ENCODE measurements at places on chromosomes 7 and 10.

DNA sequence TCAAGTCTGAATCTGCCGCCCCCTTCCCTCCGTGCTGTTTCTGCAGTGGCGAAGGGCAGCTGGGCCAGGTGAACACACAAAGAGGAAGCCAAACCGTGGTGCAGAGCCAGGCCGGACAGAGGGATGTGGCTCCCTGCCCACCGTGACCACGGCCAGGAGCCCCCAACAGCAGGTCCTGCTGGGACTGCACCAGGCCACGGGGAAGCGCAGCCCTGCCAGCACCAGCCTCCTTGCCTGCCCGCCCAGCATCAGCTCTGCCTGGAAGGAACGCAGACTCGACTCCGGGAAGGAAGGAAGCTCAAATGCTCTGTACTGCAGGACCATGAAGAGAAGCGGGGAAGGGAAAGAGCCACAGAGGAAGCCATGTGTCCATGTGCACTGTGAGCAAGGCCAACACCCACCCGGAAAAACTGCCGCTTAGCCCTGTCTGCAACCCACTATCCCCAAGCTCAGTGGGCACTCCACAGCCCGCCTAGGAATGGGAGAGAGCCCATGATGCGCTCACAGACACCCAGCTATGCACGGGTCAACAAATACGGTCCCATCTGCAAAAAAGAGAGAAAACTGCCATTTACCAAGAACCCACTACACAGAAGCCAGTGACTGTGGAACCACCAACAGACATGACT lies 19.0 kb downstream of the GPER1 start:
- DNase-seq = no peak

- no peak for DNase-seq
Measured at GRCh38 chr7:18508443-18509427, 13.2 kb downstream of the HDAC9 start.

- DNase-seq = no peak
Measured at GRCh38 chr10:91220954-91221675, 652 bp downstream of the PCGF5 start.

DNA sequence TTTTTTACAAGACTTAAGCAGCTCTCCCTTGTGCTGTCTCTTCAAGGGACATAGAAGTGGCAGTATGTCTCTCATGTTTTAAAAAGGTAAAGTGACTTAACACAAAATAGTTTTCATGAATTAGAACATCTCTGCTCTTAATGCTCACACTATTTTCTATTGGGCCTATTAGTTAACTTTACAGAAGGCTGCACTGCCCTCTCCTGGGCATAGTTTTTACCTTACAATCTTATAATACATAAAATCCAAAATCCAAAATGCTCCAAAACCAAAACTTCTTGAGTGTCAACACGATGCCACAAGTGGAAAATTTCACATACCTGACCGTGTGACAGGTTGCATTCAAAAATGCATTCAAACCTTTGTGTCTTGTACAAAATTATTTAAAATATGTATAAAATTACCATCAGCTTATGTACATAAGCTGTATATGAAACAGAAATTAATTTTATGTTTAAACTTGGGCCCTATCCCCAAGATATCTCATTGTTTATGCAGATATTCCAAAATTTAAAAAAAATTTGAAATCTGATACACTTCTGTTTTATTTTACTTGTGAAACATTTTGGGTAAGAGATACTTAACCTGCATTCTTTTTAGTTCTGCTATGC lies 25.8 kb downstream of the TES start:
- DNase-seq = peak; percentile 52

GRCh38 chr7:54802841-54803240 lies 43.8 kb upstream of the SEC61G start:
- DNase-seq = no peak

DNA sequence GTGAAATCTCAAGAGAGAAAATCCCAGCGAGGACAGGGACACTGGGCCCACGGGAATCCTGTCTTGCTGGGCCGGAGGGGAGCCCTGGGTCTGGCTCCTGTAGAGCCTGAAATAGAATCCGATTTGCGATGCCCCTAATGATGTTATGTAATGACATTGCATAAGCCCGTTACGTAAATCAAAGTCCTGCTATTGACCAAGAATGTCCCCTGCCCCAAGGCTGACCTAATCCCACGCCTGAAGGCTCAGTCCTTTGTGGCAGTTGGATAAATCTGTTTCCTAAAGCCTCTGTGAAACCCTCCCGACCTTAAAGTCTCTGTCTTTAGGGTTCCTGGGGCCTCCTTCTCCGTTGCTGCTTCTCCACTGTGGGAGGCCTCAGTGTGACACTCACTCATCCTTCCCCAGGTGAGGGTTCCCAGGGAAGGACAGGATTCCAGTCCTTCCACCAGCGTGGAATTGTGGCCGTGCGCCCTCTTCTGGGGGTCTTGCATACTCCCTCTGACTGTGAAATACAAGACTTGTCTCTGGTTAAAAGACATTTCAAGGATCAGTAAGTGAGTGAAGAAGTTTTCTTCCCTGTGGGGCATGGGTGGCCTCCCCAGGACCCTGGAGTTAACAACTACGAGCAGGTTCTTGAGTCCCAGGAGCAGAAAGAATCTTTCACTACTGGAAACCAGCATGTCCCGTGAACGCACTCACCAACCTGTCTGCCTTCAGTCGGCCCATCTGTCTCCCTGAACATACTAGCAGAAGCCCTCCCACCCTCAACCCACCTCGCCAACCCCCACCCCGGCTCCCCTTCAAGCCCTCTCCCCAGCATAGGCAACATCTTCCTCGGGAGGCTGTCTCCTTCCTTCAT lies 19.8 kb downstream of the ZNF467 start:
- DNase-seq = no peak

GRCh38 chr10:88064608-88065382 lies 201.4 kb downstream of the PTEN start:
- DNase-seq = peak; percentile 80

GRCh38 chr7:25060487-25061055 lies 64.5 kb downstream of the CYCS start:
- no peak for DNase-seq

DNA sequence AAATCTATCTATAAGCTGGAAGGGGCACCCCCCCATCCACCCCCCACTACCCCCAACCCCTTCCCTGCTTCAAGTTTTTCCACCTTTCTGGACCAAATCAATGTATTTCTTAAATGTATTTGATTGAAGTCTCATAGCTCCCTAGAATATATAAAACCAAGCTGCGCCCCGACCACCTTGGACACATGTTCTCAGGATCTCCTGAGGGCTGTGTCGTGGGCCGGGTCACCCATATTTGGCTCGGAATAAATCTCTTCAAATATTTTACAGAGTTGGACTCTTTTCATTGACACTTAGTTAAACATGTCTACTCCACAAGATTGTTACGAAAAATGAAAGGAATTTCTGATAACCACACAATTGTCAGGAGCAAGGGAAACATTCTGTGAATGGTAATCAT lies 215.6 kb downstream of the ADARB2 start:
- DNase-seq = no peak

GRCh38 chr10:28991333-28992270 lies 297.3 kb upstream of the LYZL1 start:
- no peak for DNase-seq

DNA sequence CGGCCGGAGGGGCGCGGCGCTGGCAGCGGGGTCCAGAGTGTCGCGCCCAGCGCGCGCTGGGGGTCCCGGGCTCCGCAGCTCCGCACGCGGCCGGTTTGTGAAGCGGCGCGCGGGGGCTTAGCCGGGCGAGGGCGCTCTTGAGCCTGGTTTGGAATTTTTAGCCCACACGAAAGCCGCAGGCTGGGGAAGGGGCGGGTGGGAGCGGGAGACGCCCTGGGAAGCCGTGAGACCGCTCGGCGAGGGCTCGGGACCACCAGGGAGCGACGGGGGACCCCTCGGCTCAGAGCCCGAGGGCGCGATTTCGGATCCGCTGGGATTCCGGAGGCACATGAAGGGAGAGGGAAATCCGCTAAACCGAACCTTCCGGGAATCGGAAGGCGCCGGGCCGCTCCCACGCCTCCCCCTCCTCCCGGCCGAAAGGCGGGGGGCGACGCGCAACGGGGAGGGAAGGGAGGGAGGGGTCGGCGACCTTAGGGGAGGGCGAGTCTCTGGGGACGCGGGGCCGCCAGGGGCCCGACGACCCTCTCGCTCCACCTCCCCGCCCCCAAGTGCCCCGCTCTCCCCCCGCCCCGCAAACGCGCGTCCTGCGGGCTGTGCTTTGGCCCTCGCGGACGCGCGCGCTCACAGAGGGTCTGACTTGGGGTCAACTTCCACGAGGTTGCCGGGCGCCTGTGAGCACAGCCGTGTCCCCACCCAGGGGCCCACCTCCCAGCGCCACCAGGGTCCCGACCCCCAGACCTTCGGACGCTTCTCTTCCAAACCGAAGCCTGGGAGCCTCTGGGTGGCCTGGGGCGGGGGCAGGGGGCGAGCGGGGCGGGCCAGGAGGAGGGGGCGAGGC lies 5.1 kb upstream of the ELFN1 start:
- DNase-seq = peak; percentile 67

DNA sequence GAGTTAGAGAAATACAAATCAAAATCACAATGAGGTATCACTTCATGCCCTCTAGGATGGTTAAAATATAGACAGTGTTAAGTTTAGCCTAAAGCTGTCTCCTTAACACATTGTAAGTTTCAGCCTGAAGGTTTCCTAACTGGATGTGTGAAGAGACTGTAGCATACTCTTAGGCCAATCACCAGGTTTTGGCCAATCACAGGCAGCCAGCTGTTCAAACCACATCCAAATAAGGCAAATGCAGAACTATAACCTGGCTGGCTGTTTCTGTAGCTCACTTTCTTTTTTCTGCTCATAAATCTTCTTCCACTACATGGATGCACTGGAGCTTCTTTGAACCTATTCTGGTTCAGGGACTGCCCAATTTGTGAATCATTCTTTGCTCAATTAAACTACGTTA lies 19.7 kb downstream of the ESYT2 start:
- no peak for DNase-seq

DNA sequence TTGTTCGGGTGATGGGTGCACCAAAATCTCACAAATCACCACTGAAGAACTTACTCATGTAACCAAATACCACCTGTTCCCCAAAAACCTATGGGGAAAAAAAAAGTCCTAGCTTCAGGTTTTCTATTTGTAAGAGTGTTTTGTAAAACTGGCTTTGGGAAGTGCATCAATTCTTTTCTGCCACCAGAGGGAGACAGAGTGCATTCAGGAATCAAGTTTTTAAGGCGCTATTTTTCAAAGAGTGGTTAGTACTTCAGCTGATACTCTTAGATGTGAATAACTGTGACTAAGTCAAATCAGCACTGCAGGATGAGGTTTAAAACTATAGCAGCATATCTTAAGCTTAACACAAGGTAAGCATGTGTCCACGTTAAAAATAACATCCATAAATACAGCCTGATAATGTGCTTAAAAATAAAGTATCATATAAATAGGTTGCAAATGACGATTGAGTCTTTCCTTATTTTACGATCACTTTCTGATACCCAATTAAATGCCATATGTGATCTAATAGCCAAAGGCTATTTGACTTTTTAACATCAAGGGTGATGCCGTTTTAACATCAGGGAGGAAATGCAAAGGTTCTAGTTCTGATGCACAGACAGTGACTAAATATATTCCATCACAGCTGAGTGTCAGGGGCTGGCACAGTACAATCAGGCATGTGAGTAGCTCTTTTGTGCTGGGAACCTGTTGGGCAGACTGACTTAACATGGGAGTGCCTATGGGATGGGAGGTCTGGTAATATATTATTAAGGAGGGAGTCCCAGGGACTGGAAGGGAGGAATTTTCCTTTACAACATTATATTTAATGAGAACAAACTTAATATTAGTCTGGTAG lies 10.6 kb upstream of the LYZL2 start:
- no peak for DNase-seq

DNA sequence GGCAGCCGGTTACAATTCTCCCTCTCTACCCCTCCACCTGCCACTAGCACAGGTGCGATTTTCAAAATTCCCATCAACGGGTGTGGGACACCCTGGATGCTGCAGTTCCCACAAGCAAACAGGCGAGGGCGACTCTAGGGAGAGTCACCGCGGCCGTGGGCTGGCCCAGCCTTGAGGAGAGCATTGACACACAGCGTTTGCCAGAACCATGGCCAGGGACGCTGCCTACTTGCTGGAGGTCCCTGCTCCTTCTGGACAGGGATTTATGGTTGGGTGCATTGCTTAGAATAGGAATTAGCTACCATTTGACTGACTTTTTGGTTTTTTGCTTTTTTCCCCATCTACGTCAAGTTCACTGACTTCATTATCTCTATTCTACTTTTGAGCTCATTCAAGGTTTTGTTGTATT lies 19.0 kb upstream of the CLDN4 start:
- DNase-seq = peak; percentile 25

Data from CD4-positive, alpha-beta T cell (primary cell).